Activated CD8-positive, alpha-beta memory T cell treated with anti-CD3 and anti-CD28 coated beads for 1 hour (primary cell): ENCODE measurements at places on chromosomes 16 and 17.

DNA sequence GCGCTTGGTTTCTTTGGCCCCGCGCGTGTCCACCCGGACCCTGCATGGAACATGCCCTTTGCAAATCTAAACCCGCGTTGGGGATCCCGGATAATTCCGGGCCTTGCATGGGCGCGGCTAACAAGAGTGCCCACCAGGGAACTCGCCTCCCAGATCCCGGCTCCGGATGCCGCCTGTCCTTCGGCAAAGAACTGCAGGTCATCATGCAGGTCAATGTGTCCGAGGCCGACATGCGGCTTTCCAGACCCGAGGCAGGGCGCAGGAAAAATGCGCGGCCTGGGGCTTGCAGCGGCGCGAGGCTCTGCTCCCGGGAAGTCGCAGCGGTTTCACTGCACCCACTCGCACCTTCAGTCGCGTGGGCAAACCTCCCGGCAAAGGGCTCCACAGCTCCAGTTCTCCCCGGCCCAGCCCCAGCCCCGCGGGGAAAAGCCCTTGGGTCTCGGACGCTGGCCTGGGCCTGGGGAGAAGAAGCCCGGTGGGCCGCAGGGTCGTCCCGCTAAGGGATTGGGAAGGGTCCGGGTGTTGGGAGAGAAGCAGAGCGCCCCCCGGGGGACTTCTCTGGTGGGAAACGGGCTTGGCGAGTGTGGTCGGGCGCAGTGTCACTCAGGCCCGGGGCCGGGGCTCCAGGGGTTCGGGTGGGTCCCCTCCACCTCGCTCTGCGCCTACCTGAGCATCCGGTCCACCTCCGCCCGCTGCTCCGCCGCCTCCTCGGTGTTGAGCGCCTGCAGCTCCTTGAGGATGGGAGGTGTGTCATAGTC lies 805 bp downstream of the HNF1B start:
- no peak for DNase-seq

DNA sequence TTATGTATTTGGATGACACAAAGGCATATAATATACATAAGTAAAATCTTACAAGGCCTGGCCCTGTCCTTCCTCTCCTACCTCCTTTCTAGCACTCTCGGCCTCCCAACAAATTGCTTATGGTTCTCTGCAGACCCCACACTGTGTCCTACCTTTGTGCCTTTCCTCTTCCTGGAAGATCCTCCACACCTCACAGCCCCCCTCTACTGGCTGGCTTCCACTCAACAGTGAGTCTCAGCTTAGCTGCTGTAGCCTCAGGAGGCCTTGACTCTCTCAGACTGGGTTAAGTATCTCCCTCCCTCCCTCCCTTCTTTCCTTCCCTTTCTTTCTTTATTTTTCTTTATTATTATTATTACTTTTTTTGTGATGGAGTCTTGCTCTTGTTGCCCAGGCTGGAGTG lies 8.3 kb upstream of the SLC52A1 start:
- DNase-seq, result no peak

GRCh38 chr16:19432429-19432828 lies 14.7 kb downstream of the TMC5 start:
- no peak for DNase-seq

DNA sequence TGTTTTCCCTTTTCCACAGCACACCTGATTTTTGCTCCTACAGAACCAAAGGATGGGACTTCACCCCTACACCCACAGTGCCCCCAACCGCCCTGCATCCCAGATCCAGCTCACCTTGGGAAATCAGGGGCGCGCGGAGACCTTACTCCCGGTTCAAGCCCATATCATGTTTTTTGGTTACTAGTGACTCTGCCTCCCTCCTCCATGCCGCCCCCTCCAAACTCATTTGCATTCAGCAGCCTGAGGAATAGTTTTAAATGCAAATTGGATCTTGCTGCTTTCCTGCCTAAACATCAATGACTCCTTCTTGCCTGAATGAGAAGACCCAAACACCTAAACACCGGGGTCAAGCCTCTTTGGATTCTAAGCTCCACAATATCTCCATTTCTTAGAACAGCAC lies 331.8 kb downstream of the TMEM114 start:
- DNase-seq, result no peak

DNA sequence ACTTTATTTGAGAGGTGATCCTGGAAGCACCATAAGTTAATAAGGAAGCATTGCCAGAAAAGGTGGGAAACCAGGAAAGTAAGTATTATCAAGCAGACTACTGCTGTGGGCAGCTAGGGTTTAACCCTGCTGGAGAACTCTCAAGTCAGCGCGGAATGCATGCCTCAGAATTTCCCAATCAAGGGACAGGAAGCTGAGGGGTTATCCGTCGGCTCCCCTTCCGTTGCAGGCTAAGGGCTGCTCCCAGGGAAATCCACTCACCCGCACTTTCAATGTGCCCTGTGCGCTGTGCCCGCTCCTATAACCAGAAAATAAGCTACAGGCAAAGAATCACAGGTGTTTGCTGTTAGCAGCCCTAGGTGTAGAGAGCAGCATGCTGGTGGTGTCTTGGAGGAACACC lies 138.5 kb upstream of the CACNG3 start:
- no peak for DNase-seq

- no peak for DNase-seq
These were observed 7.3 kb downstream of the CMTM4 start for GRCh38 chr16:66689282-66689681.

DNA sequence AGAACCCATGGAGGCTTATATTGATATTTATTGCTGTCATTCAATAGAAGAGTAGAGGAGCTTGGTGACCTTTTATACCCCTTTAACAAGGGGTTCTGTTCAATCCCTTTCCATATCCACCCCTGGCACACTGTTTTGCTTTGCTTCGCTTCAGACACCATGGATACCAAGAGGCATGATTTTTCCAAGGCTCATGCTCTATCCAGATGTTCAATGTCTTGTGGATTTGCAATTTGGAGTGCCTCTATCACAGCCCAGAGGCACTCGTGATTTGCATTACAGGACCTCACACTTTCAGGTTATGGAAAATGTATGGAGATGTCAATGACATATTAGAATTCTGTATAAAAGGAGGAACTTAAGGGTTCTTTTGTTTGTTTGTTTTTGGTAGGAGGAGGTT lies 21.5 kb downstream of the CFAP20 start:
- DNase-seq, result no peak

DNA sequence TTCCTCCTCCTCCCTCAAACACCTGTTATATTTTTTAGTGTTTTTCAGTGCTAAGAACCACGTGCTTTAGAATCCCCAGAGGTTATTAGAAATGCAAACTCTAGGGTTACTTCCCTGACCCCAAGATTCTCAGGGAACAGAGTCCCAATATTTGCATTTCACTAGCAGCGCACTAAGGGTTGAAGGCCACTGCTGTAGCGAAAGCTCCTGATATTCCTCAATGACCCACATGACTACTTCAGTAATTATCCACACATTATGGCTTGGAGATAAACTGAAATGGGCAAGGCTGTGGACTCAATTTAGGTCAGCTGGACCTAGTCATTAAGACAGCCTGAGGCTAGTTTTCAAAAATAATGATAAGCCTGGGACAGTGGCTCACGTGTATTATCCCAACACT lies 78.5 kb upstream of the BCAR1 start:
- no peak for DNase-seq

DNA sequence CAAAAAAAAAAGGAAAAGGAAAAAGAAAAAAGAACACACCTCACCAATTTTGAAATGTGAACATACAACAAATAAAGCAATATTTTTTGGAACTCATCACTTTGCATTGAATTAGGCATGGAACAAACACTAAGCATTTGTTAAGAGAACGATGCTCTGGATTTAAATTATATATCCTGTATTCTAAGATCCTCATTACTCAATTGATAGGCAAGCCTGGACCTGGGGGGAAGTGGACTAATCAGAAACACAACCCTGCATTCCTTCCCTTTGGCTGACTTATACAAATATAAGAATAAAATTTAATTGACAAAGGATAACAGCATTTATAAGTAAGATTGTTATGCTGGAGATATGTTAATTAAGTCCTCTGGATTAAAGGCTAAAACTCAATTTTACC lies 2.2 kb downstream of the GJC1 start:
- no peak for DNase-seq

GRCh38 chr17:64032081-64032480 lies 11.6 kb upstream of the ICAM2 start:
- no peak for DNase-seq

- no peak for DNase-seq
These were observed 54.8 kb upstream of the MTMR4 start for GRCh38 chr17:58569196-58569595.
